ENCODE measurements at places on chromosomes 1 and 21. TPM values are rescaled to one million over a fixed set of nuclear protein-coding genes. Genes with fewer than 3 reads are reported as not detected.

GRCh38 chr1:159946242-159947187, 1.1 kb upstream of the IGSF9 start:
- H3K4me1 ChIP-seq, result peaks cover 73% of the 10 kb centered on the region
- peaks cover 4% of the 10 kb centered on the region for H3K27me3 ChIP-seq
- H3K27ac ChIP-seq, result peak overlapping the region; percentile 77
- no peak for DNase-seq

GRCh38 chr1:31910933-31911332, 27.2 kb downstream of the PTP4A2 start:
- H3K4me1 ChIP-seq, result peaks cover 38% of the 10 kb centered on the region
- no peak for DNase-seq
- no peaks in the 10 kb centered on the region for H3K27me3 ChIP-seq

GRCh38 chr1:205284420-205285144, 37.0 kb downstream of the NUAK2 start:
- peaks cover 15% of the 10 kb centered on the region for H3K4me1 ChIP-seq
- H3K4me3 ChIP-seq, result no peak overlapping the region
- no peaks in the 10 kb centered on the region for H3K36me3 ChIP-seq
- H3K27me3 ChIP-seq, result no peaks in the 10 kb centered on the region
- DNase-seq, result no peak

- no peak for DNase-seq
- H3K27ac ChIP-seq, result no peak overlapping the region
- peaks cover 2% of the 10 kb centered on the region for H3K36me3 ChIP-seq
- peaks cover 13% of the 10 kb centered on the region for H3K4me1 ChIP-seq
- no peak overlapping the region for H3K4me3 ChIP-seq
Measured at GRCh38 chr1:196399713-196400112, 208.5 kb downstream of the KCNT2 start.

DNA sequence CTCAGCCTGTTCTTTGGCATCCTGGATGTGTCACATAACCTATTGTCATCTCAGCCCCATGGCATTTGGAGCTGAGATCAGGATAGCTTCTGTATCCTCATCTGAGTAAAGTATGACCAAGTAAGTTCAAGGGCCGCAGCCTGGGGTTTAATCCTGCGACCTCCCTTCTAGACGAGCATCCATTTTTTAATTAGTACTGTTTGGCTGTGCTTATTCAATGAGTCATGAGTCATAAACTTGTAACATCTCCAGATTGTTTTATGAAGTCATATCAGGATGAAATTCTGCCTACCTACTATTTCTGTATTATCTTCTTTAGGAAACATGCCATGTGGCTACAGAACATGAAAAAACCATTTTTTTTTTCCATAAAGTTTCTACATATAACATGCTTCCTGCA, 119.1 kb downstream of the ERG start:
- no peak overlapping the region for H3K27ac ChIP-seq
- no peak for DNase-seq
- H3K4me1 ChIP-seq, result peaks cover 14% of the 10 kb centered on the region

GRCh38 chr21:35575280-35575915, 484.9 kb downstream of the SETD4 start:
- DNase-seq, result no peak
- peaks cover 12% of the 10 kb centered on the region for H3K27me3 ChIP-seq
- no peaks in the 10 kb centered on the region for H3K4me1 ChIP-seq
- no peak overlapping the region for H3K4me3 ChIP-seq

DNA sequence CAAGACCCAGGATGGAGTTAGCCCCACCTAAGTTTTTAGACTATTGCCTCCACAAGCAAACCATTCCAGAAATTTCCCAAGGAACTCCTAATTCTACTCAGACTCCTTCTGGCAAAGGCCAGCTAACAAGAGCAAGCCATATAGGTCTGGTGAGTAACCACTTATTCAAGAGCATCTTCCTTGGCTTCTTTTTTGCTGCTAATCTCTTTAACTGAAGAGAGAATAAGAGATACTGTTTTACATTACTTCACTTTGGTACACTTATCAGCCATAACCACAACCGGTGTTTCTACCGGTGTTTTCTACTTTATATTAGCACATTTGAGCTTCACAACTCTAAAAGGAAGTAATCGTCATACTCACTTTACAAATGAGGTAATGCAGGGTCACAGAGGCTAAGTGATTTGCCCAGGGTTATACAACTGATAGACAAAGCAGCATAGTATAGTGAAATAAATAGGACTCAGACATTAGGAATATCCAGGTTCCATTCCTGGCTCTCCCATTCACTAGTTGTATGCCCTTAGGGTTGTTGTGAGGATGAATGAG, 1.7 kb upstream of the EPS15 start:
- DNase-seq, result no peak
- no peaks in the 10 kb centered on the region for H3K27me3 ChIP-seq
- no peaks in the 10 kb centered on the region for H3K36me3 ChIP-seq
- H3K4me1 ChIP-seq, result peaks cover 22% of the 10 kb centered on the region
- H3K4me3 ChIP-seq, result no peak overlapping the region

DNA sequence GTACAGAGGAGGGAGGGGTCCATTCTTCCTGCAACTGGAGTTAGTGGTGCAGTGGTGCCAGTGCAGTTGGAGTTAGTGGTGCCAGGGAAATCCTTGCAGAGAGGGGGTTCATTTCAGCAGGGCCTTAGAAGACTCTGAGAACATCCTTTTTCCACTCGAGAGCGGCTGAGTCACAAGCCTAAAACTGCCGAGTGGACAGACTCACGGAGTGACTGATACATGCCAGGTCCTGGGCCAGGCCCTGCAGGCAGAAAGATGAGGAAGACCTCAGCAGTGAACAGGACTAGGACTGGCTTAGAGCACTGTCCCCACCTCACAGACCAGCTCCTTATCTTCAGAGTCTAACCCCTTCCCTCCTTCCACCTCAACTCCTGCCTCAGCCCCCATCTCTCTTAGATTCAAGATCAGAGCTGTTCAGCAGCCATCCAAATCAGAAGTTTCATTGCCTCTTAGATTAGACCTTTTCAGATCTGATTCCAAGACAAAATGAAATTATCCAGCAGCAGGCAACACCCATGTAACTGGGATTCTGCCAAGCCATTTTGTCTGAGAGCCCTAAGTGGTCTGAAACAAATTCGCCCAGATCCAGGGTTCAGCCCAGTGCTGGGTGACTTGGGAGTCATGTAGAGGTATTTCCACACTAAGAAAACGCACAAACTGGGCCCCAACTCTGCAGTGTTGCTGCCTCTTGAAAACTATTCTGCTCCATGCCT, 12.7 kb upstream of the IKBKE start:
- no peak overlapping the region for H3K27ac ChIP-seq
- H3K36me3 ChIP-seq, result peaks cover 26% of the 10 kb centered on the region
- DNase-seq, result no peak
- H3K4me3 ChIP-seq, result no peak overlapping the region

GRCh38 chr1:167428395-167428794, 89.9 kb downstream of the CD247 start:
- no peaks in the 10 kb centered on the region for H3K36me3 ChIP-seq
- DNase-seq, result no peak
- no peak overlapping the region for H3K4me3 ChIP-seq
- peaks cover 6% of the 10 kb centered on the region for H3K4me1 ChIP-seq

GRCh38 chr1:18581420-18581880, 49.2 kb upstream of the PAX7 start:
- no peaks in the 10 kb centered on the region for H3K36me3 ChIP-seq
- no peak overlapping the region for H3K27ac ChIP-seq
- no peaks in the 10 kb centered on the region for H3K4me1 ChIP-seq
- H3K27me3 ChIP-seq, result peaks cover 32% of the 10 kb centered on the region

- H3K27ac ChIP-seq, result no peak overlapping the region
- H3K4me1 ChIP-seq, result peaks cover 11% of the 10 kb centered on the region
- H3K4me3 ChIP-seq, result no peak overlapping the region
- no peaks in the 10 kb centered on the region for H3K27me3 ChIP-seq
- no peaks in the 10 kb centered on the region for H3K36me3 ChIP-seq
Measured at GRCh38 chr1:201358596-201358995, 18.9 kb downstream of the TNNT2 start.

Gene ASAP3
- total RNA-seq, result 95.8 TPM

Gene SCAMP3
- 49.8 TPM for total RNA-seq

Gene RPE65
- not detected for total RNA-seq

Gene DEDD
- total RNA-seq, result 44.4 TPM

Gene HTR6
- total RNA-seq, result 0.11 TPM

Measured in mesothelial cell of epicardium (in vitro differentiated cells).